D721Med (cell line): ENCODE measurements at places on chromosomes 3 and 15.

DNA sequence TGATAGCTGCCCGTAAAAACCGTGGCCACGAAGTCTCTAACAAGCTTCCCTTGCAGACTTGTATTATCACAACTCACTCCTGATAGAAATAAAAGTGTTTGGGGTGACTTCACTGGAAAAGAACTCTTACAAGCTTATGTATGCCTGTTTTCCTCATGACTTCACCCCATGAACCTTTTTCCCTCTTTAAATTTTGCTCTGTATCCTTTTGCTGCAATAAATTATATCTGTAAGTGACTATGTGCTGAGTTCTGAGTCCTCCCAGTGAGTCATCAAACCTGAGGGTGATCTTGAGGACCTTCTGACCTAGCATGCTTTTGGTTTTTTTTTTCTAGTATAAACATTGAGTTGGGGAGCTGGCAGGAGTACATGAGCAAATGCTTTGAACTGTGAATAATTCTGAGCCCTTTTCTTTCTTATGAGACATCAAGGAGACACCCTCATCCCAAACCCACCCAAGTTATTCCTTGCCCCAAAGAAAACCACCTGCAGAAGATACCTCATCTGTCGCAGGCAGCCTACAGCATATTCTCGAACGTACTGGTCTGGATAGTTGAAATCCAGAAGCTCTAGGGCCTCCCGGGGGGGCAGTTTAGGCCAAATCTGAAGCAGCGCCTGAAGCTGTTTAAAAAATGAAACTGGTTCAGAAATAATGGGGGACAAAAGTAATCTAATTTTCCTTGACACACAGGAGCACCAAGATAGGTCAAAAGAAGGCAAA is 85.9 kb downstream of the FAIM start:
- no peak for DNase-seq

DNA sequence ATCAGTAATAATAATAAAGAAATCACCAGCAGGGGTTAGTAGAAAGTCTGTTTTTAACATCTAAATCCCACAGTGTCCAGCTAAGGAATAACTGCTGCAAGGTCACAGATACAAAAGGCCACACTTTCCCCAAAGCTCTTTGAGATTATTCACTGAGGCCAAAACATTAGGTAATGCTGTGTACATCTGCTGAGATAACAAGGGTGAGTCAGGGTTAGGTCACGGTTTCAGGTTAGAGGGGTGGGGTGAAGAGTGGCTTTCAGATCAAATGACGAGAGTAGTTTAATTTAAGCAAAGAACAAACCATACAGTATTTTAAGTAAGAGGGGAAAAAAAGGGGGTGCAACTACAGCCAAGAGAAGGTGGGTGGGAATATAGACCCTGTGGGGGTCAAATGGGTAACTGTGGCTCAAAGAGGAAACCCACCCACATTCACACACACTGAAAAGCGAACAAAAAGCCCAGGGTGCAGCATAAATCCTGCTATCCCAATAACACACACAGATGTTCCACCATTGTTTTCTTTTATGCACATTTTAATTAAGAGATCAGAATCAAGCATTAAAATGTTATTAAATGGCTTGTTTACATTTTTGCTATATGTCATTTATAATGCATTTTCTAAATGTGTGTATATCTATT is 412.9 kb downstream of the TIGIT start:
- DNase-seq: no peak

DNA sequence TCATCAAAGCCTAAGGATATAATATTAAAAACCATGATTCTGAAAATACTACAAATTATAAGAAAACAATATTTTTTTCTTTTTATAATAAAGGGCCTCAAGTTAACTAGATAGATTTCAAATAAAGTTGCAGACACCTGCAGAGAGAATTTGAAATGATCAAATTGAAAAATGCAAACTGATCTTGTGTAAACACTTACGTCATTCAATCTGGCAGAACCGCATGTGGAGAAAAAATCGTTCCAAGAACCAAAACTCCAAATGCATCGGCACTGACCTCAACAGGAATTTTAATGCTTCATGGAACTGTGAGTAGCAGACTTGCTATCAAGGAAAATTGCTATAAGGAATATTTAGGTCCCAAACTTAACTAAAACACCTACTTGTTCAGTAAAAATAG is 17.2 kb downstream of the CPA3 start:
- DNase-seq: no peak

DNA sequence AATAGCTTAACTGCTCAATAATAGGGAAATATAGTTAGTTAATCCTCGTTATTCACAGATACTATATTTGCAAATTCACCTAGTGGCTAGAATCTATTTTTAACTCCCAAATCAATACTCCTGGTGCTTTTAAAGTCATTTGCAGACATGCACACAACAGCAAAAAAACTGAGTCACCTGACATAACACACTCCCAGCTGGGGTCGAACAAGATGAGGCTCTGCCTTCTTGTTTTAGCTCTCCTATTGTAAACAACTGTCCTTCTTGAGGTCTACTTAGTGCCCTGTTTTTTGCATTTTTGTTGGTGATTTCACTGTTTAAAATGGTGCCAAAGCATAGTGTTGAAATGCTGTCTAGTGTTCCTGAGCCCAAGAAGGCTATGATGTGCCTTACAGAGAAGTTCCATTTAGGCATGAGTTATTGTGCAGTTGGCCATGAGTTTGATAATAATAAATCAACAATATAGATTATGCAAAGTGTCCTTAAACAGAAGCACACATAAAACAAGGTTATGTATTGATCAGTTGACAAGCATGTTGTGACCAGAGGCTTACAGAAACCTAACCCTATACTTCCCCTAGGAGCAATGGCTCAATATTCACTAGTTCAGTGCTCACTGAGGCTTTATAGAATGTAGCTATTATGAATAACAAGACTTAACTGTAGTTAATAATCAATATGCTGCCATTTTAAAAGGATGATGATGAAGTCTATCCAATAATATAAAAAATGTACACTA is 18.6 kb downstream of the MAP3K13 start:
- DNase-seq: no peak

GRCh38 chr3:28347374-28348264 is 902 bp upstream of the ZCWPW2 start:
- no peak for DNase-seq

- no peak for DNase-seq
These were observed 1.7 kb downstream of the CLRN1 start for GRCh38 chr3:150970665-150971324.

- DNase-seq: no peak
These were observed 110.4 kb upstream of the CTNNB1 start for GRCh38 chr3:41088882-41089281.

- DNase-seq: no peak
These were observed 22.2 kb upstream of the ZMAT3 start for GRCh38 chr3:179093807-179094206.

- no peak for DNase-seq
These were observed 160.9 kb downstream of the TBC1D5 start for GRCh38 chr3:17581421-17582080.

DNA sequence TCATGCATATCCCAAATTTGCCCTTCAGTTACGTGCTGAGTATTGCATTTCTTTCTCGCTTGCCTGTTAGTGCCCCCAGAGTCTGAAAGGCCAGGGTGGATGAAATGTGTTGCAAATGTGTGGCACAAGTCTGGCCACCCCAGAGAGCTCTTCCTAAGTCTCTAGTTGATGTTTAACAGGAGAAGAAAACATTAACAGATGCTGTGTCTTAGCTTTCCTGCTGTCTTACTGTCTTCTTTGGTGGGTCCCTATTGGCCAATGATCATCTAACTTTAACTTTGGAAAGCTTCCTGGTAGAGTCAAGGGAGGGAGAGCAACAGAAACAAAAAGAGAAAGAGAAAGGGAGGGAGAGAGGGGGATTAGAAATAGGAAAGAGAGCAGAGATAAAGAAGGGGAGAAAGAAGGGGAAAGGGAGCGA is 76.7 kb upstream of the P3H2 start:
- no peak for DNase-seq

DNA sequence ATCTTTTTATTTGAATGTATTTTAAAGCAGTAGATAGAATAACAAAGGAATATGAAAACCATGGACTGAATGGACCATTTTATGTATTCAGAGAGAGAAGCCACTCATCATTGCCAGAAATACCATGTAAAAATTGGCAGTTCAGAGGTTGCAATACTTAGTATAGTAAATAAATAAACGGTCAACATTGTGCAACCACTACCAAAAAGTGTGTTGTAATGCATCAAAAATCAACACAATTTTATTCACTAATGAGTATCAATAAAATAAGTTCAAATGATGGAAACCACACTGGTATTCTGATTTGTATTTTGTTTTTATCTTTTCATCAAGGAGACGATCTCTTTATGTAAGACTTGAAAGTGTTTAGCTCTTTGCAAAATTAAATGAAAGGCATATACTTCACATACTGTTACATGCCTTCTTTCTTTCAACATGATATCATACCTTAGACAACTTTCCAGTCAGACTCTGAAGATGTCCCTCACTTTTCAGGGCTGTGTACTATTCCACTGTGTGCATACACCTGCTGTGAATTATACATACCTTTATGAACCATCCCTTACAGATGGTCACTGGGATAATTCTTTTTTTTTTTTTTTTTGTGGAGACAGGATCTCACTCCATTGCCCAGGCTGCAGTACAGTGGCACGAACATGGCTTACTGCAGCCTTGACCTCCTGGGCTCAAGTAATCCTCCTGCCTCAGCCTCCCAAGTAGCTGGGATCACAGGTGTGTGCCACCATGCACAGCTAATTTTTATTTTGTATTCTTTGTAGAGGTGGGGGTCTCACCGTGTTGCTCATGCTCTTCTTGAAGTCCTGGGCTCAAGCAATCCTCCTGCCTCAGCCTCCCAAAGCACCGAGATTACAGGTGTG is 40.3 kb downstream of the CCK start:
- no peak for DNase-seq

DNA sequence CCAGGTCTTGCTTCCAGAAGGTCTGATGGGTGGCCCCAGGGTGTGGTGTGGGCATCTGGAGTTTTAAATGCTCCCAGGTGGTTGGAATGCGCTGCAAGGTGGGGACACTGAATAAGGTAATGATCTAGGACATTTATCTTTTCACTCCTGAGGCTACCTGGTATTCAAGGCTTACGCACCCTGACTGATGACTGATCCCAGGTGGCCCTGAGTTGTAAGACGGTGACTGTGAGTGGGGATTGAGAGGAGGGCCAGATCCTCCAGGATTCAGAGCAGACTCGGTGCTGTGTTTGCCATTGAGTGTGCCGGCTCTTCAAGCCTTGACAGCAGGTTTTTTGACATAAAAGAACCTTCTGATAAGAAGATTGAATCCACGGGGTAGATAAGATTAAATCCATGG is 40.3 kb downstream of the SLC6A20 start:
- DNase-seq: no peak

GRCh38 chr3:184405075-184406030 is 25.5 kb downstream of the CHRD start:
- DNase-seq: peak; percentile 46

DNA sequence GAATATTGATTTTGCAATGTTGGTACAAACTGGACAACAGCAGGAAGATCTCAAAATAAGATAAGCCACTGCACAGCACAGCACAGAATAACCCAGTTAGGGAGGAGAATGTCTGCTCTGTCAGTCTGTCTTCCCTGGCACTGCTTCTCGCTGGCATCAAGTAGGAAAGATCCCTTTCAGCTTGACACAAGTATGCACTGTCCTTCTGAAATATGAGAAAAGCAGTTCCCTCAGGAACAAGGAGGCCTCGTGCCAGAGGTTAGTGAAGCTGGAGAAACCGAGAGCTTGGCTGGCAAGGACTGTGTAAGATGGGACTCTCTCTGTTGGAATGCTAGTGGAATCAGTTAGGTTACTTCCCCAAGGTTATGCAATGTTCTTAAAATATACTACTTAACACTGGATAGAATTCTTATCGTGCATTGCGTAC is 59.1 kb downstream of the FMN1 start:
- DNase-seq: no peak

DNA sequence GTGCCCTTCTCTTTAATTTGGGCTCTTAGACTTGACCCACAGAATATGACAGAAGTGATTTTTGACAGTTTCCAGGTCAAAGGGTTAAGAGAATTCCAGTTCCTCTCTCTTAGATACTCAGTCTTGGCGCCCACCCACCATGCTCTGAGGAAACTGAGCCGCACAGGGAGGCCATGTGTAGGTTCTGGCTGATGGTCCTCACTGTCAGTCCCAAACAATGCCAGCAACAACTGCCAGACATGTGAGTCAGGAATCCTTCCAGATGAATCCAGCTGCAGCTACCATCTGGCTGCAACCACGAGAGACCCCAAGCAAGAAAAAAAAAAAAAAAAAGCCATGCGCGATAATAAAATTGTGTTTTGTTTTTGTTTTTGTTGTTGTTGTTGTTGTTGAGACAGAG is 326.6 kb downstream of the MAGI1 start:
- no peak for DNase-seq

- DNase-seq: no peak
These were observed 90.4 kb downstream of the BDH1 start for GRCh38 chr3:197465197-197465995.

DNA sequence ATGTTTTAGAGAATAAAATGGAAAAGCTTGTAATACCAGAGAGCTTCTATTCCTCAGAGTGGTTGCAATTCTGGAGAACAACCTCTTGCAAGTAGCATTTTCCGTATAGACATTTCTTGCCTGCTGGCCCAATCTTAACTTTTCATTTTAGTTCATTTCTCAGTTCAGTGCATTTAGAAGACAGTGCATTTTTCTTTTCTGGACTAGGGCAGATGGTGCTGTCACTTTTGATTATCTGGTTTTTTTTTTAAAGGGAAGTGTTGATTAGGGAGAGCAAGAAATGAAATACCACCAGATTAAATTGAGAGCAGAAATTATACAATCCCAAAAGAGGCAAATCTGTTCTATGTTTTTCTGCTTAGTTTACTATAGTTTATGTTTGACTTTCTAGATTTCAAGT is 172.7 kb downstream of the GHSR start:
- DNase-seq: no peak

GRCh38 chr15:89174476-89174875 is 46.9 kb downstream of the RLBP1 start:
- DNase-seq: no peak

GRCh38 chr3:153293265-153293664 is 131.2 kb downstream of the RAP2B start:
- no peak for DNase-seq

DNA sequence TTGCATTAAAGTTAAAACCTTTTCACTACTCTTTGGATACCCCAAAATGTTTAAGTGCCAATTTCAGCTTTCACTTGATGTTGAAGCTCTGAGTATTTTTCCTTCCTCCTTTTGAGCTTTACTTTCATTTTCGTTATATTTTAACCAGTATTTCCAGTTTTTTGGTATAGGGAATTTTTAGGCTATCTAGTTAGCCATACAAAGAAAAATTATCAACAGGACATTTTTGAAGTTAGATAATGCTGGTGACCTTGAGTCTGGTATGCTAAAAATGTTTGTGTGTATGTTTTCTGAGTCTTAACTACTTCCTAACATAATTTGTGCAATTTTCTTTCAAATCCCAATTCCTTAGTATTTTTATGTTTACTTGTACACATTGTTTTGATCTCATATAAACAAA is 284.8 kb downstream of the OTOL1 start:
- DNase-seq: no peak

DNA sequence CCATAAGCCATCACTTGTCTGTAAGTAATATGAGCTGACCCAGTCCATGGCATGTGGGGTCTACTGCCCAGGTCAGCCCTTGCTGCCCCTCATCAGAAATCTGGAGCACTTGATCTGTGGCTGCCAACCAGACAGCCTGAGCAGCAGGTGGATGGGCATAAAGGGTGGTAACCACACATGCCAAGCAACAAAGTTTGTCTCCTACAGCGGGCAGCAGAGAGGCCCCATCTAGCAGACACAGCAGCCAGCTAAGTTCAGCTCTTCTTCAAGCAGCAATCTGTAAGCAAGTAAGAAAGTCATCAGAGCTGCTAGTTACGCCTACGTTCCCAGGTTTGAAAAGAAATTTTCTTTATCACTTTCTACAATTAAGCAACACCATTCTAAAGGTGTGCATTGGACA is 27.9 kb downstream of the CHCHD4 start:
- no peak for DNase-seq
